Right renal cortex interstitium (tissue), 3 donors: ENCODE measurements at places on chromosomes 6 and 20.

GRCh38 chr20:48697845-48698491 is 129.8 kb downstream of the PREX1 start:
- DNase-seq, result no peak

GRCh38 chr6:144515761-144516160 is 230.6 kb downstream of the UTRN start:
- no peak for DNase-seq

GRCh38 chr6:14796974-14797762 is 448.7 kb upstream of the JARID2 start:
- no peak for DNase-seq

DNA sequence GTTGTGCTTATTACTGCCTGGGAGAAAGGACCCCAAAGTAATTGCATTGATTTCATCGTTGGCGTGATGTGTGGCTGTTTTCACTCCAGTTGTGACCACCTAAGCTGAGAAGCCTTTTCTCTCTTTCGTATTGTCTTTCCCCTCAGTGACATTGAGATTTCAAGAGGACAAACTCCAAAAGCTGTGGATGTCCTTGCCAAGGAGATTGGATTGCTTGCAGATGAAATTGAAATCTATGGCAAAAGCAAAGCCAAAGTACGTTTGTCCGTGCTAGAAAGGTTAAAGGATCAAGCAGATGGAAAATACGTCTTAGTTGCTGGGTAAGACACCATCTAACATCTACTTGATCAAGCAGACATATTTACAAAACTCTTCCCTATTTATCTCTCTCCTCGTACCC is 60.5 kb downstream of the MTHFD1L start:
- DNase-seq, result no peak

DNA sequence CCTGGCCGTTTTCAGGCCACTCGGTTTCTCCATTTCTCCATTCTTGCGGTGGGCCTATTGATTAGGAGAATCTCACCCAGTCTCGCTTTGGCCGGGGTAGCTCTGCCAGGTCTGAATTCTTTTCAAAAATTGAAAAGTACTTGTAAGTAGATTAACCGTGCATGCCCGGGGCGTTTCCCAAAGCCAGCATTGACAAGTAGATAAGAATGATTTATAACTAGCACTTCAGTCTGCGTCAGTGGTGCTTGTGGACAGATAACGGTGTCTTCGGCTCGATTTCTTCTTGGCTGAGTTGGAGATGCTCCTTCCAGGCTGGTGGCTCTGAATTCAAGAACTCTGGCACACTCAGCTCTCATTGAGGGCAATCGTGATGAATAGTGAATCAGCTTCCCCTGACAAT is 29.0 kb downstream of the SLC24A3 start:
- DNase-seq, result no peak

DNA sequence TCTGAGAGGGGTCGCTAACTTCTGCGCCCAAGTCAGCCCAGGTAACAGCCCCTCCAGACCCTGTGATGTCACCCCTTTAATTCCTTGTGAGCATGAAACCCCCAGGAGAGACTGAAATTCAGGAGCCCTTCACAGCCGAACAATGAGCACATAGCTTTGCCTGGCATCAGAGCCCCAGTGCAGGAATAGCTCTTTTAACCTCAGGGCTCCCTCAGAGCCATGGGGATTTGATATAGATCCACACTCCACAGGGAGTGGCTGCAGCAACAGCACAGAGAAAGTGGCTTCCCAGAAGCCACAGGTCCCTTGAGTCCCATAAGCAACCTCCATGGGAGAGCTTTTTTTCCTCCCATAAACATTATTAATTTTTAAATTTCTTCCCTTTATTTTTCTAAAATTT is 150.0 kb upstream of the MARCKS start:
- DNase-seq, result no peak
